8988T (cell line): ENCODE measurements at places on chromosomes 6 and 20.

DNA sequence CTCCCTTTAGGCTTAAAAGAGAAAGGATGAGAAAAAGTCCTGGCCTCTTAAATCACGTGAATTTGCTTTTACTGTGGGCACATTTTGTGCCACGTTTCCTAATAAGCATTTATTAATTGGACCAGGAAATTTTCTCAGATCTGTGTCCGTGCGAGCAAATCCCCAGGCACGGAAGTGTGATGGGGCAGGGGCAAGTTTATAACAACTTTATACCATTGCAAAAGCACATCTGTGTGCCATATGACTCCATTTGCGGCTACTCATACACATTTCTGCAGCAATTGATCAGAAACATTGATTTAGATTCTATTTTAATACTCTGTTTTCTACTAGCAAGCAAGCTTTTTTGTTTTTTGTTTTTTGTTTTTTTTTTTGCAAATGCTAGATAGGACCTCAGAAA is 373.2 kb downstream of the TAF4 start:
- DNase-seq = no peak

GRCh38 chr20:22098511-22098910 is 393.0 kb downstream of the PAX1 start:
- no peak for DNase-seq

GRCh38 chr6:7138921-7139358 is 31.2 kb downstream of the RREB1 start:
- no peak for DNase-seq

DNA sequence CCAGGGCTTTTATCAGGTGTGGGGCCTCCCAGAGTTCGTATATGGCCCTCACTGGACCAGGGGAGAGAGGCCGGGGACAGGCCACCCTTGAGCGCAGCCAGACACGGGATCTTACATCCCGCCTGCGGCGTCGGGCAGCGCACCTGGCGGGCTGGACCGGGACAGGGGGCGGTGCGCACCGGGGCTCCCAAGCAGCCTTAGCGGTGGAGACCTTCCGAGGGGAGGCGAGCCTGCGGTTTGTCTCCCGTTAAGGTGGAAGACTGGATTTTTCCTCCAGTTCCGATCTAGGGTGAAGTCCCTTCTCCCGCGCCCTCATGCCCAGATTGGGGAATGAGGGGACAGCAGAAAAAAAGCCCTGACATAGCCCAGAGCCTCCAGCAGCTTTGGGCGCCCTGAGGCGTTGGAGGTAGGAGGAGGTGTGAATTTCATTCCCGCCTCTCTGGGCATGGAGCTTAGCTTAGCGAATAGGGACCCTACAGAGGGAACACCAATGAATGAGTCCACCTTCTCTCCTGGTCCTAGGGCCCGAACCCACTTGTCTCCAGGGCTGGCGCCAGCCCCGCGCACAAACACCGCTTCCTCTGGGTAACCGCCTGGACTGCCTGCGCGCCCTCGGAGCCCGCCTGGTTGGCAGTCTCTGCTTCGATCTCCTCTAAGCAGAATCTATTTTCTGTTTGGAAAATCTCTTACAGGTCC is 6.7 kb upstream of the LAMP5 start:
- no peak for DNase-seq

- DNase-seq = peak; percentile 32
Measured at GRCh38 chr6:150142097-150142669, 661 bp upstream of the PPP1R14C start.
